ENCODE measurements at places on chromosomes 5 and 9.
A peak's percentile ranks its signal among the peaks of the same experiment; 100 is the strongest.

DNA sequence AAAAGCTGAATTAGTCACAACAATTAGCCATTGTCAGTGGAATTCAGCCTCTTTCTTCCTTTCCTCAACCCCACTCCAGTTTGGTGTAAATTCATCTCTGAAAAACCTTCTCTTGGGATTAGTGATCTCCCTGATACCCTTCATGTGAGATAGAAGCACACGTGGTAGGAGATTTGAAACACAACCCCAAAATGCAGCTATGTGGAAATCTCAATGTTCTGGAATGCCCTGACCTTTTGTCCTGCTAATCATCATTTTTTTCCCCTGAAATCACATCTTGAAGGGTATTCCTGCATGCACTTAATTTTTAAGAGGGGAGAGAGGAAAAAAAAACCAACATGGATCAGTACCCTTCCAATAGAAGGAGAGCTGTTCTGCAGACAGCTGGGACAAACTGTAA, 612.6 kb downstream of the EBF1 start:
- DNase-seq, result no peak

DNA sequence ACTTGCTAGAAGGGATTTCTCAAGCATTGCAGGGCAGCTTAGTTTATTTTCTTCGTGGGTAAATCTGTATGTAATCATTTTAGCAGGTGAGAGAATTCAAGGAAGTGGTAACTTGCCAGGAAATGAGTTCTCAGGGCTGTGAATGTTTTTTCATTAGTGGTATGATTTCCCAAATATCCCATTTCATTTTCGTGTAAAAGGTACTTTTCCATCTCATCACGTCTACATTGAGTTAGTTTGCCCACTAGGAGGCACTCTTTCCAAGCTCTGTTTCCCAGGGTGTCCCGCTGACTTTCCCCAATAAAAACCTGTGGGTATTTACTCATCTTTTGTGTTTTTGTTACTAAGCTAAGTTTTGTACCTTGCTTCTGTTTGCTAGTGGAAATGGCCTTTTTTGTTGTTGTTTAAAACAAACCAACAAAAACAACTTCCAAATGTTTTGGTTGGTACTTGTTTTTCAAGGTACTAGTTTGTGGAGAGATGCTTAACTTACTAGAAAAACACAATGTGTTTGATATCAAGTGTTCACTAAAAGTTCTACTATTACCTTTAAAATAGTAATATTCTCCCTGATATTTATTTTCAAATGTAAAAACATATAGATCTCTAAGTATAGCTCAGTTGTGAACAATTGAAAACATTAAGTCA, 373.6 kb downstream of the ADGRV1 start:
- no peak for DNase-seq

- no peak for DNase-seq
Observed at GRCh38 chr5:133742431-133742988, 130.2 kb upstream of the FSTL4 start.

- no peak for DNase-seq
Observed at GRCh38 chr5:181036816-181037364, 3.2 kb upstream of the BTNL9 start.

DNA sequence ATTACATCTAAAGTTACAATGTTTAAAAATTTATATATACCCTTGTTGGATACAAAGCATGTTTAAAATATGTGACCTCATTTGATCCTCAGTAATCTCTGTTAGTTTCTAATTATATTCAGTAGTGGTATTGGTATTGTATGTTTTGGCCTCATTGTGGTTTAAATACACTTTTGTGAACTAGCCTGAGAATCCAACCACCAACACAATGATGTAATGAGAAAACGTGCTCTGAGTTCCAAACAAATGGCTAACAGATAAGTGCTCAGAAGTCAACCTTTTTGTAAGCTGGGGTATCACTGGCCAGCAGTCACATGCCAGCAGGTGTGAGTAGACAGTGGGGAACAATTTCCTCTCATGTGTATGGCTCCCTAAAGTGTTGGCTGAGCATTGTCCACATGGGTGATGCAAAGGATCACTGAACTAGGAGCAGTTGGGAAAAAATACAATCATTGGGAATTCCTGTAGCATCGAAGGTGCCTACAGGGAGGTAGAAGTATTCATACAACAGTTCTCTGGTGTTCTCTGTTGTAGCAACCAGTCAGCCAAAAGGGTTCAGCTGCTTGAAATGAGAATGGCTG, 56.1 kb downstream of the DOCK8 start:
- peak; percentile 28 for DNase-seq

GRCh38 chr5:68528821-68529273, 313.3 kb downstream of the PIK3R1 start:
- no peak for DNase-seq

GRCh38 chr9:132773764-132774339, 103.6 kb downstream of the GTF3C4 start:
- no peak for DNase-seq

DNA sequence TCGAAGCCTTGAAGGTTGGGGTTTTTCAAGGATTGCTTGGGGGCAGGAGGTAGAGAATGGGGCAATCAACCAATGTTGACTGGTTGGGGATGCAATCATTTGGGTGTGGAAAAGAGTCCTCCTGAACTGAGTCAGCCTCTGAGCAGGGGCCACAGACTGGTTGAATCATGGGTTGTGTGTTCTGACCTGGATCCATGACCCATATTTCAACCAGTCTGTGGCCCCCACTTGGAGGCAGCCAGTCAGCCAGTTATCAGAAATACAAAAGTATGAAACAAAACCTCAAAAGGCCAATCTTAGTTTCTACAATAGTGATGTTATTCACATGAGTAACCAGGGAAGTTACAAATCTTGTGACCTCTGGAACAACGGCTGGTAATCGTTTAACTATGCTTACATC, 81.4 kb upstream of the RANBP6 start:
- DNase-seq, result no peak

DNA sequence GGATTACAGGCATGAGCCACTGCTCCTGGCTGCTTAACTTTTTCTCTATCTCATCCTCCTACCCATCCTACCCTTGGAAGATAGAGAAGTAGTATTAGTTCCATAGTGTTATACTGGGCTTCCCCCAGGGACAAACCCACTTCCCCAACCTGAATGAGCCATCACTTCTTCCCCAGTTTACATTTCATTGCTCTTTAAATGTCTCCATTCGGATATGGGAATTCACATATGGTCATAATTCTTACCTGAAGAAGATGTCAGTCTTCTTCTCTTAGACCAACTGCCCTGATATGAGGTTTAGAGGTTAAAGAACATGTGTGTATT, 1.9 kb downstream of the CD274 start:
- no peak for DNase-seq

DNA sequence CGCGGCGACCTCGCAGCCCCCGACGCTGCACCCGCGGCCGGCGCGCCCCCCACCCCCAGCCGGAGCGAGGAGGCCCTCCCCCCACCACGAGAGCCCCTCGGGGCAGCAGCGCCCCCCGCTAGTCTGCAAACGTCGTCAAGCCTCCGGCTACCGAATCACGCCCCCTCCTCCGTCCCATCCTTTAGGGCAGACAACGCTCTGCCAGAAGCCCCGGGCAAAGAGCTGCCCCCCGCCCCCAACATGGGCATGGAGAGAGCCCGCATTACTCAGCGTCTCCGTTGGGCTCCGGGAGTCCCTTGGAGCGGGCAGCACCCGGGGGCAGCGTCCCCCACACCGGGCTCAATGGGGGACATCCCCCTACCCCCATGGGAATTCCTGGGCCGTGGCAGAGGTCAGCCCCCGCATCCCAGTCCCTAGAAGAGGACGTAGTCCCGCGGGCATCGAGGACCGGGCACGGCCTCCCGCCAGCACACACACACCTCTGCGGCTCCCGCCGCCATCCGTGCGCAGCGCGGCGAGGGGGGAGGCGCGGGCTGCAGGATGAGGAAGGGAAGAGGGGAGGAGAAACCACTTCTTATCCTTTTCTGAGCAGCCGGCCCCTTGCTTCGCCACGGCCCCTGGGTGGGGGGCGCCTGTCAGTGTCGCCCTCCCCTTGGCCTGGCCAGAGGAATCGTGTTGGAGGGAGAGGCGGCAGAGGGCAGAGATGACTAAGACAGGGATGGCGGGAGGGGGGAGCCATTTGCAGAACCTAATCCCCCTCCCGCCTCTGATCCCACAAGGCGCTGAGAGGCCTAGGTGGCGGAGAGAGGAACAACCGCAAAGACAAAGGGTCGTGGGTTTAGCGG, 750 bp downstream of the DNM1 start:
- no peak for DNase-seq

- no peak for DNase-seq
Observed at GRCh38 chr9:128987805-128988204, 40.3 kb downstream of the NUP188 start.

GRCh38 chr5:175659546-175660253, 1.8 kb downstream of the HRH2 start:
- DNase-seq, result no peak

DNA sequence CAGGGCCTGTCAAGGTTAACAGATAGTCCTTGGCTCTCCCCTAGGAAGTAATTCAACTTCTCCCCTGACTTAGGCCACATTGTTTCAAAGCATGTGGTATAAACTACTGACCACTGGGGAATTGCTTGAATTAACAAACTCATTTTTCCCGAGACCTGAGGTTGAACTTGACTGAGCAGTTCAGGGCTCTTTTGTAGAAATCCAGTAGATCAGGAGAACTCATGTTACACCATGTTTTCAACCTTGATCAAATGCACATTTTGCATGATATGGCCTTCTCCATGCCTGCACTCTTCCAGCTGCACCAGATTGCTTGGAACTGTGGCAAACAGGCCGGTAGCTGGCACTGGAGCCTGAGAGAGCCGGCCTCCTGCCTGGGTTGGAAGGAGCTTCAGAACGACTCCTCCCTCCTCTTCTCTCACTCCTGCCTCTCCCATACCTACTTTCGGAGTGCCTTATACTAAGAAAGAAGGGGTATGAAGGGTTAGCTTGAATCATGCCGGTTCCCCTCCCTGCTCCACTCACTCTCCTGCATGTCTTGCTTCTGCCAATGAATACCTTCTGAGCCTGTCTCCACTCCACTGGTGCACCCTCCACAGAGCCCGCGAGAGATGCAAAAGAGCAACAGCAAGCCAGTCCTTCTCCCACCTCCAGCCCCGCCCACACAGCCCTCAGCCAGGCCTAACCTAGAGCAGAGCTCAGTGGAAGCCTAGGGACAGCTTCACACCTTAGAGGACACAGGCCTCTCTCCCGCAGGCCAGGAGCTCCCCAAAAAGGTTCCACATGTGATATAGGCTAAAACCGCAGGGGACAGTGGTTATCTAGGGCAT, 159.4 kb downstream of the MACROH2A1 start:
- no peak for DNase-seq

DNA sequence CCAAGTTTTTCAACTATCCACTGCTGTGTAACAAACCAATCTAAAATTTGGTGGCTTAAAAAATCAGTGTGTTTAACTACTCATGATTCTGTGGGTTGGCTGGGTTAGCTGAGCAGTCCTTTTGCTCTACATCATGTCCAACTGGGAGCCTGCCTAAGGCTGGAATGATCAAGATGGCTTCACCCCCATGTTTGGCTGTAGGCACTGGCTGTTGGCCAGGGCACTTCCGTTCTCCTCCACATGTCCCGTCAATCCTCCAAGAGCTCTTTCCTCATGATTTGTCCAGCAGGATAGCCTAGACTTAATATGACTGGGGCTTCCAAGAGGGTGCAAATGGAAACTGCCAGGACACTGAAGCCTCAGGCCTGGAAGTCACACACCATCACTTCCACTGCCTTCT, 17.0 kb upstream of the TSSK1B start:
- DNase-seq, result no peak

DNA sequence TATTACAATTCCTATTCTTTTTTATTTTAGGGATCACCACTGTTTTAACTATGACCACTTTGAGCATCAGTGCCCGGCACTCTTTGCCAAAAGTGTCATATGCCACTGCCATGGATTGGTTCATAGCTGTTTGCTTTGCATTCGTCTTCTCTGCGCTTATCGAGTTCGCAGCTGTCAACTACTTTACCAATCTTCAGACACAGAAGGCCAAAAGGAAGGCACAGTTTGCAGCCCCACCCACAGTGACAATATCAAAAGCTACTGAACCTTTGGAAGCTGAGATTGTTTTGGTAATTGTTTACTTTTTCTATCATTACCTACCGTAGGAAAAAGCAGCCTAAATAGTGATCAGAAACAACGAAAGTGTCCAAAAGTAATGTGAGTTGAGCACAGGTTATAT, 6.4 kb downstream of the GABRA6 start:
- DNase-seq, result no peak

- DNase-seq, result no peak
Observed at GRCh38 chr5:44497606-44498005, 108.4 kb upstream of the FGF10 start.

- DNase-seq, result no peak
Observed at GRCh38 chr5:83718195-83718825, 2.3 kb downstream of the HAPLN1 start.

GRCh38 chr9:108017671-108018070, 528.1 kb upstream of the KLF4 start:
- no peak for DNase-seq

DNA sequence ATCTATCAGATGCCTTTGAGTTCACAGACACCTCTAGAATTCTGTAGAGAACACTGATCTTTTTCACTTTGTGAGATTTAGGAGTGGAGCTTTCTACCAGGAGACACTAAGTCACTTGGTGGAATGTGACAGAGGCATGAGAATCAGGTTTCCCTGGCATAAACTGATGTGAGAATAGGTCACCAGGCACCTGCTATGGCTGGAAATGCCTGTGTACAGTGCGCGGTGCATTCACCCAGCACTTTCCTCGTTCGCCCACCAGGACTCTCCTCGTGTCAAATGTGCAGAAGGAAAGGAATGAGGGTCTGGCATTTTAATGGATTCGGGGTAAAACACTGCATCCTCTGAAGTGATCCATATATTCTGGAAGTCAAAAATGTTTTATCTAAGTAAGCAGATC, 281.8 kb upstream of the TUT7 start:
- no peak for DNase-seq

DNA sequence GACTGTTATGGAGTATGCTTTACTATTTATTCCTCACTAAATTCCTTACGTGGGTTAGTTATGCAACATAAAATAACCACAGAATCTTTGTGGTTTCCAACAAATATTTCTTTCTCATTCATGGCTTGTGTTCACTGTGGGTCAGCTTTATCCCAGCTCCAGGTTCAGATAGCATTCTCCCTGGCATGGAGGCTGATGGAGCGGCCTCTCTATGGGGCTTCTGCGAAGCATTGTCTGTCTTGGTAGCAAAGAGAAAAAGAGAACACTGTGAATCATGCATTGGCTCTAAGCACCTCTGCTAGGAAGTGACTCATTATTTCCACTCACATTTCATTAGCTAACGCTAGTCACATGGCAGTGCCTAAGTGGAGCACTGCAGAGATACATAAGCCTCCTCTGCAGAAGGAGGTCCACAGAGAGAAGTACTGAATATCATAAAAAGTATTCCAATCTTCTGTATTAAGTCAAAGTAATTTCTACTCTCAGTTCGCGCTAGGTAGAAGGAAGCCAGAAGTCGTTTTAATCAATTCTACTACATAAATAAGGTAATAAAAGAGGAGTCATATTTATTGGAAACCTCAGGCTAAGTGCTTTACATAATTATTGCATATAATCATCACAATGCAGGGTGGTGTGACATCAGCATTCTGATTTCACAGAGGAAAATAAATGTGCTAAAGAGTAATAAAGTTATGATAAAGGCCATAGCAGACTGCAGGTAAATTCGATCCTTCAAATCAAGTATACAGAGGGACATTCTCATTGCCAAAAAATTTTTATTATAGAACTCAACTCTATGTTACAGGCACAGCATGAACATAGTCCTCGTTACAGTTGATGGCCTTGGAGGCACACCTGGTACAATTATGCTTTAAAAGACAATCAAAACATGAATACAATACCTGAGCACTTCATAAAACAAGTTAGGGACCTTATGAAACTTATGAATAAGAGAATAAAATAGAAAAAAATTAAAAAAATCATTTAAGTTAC, 531.1 kb downstream of the CETN3 start:
- DNase-seq, result no peak

GRCh38 chr5:132221781-132222648, 5.6 kb downstream of the P4HA2 start:
- no peak for DNase-seq

All from T-helper 1 cell (primary cell).